ENCODE measurements at places on chromosomes 1 and 21.

DNA sequence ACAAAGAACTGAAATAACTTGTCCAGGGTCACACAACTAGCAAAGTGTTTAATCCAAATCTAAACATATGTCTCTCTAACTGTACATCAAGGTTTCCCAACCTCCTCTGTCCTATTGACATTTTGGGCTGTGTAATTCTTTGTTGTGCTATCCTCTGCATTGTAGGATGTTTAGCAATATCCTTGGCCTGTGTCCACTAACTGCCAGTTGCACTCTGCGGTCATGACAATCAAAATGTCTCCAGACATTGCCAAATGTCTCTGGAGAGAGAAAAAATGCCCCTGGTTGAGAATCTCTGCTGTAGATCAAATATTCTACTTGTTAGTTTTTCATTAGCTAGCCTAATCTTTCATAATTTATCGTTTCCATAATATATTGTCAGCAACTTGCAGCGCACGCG lies 353.4 kb upstream of the NEGR1 start:
- no peak for DNase-seq

- no peak for DNase-seq
Measured at GRCh38 chr1:168223681-168224540, 1.9 kb upstream of the SFT2D2 start.

DNA sequence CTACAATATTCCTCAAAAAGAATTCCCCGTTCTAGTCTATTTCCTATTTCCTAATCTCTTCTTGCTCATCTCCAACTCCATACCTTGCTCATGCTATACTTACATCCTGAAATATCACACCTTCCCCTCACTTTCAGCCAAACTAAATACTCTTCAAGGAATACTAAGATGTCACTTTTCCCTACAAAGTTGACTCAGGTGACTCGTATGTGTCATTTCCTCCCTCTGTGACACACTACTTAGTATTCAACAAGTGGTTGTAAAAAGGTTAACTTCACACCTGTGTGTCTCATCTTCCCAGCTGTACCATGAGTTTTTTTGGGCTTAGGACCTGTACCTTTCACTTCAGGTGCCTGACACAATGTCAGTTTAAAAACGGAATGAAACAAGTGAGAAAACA lies 81.9 kb upstream of the LBR start:
- no peak for DNase-seq

- no peak for DNase-seq
Measured at GRCh38 chr1:16116625-16117024, 39.2 kb downstream of the EPHA2 start.

- DNase-seq = no peak
Measured at GRCh38 chr21:31897311-31897710, 24.5 kb downstream of the HUNK start.

DNA sequence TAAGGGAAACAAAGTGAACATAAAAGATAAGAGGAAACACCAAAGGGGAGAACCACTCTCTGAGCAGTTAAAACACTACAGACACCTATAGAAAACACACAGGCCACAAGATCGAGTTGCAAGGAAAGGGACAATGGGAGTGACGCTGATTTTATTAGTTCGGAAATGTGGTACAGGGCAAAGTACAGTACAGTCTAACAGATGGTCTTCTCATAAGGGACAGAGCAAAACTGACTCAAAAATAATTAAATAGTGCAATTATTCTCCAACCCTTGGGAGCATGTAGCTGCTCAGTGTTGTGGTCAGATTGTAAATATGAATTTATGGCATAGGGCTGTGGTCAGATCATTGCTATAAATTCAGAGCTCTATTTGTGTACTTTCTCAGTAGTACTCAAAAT lies 352.0 kb downstream of the USH2A start:
- no peak for DNase-seq

DNA sequence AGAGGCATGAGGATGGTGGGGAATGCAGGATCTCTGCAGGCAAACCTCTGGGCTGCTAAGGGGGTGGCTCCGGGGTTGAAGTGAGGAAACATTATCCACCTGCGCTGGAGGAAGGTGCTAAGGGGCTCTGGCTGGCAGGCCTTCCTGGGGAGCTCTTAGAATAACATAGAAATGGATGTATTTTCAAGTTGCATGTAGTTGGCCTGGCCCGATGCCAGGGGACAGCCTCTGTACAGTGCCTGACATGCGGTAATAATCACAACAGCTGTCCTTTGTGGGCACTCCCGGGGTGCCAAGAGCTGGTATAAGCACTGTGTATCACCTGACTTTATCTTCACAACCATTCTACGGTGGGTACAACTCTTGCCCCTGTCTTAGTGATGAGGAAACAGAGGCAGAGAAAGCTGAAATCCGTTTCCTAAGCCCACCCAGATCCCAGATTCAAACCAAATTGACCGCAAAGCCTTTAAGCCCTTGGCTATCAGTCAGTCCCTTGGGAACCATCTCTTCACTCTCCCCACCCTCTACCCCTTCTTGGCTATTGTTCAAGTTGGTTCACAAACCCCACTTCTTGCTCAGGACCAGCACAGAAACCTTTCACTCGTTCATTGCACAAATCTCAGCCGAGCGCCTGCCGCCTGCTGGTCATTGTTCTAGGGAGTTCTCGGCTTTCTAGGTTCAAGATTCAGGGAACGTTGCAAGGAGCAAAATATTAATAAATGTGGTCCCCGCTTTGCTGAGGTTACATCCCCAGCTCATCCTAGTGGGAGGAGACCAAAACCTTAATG lies 30.9 kb downstream of the PADI4 start:
- DNase-seq = no peak

DNA sequence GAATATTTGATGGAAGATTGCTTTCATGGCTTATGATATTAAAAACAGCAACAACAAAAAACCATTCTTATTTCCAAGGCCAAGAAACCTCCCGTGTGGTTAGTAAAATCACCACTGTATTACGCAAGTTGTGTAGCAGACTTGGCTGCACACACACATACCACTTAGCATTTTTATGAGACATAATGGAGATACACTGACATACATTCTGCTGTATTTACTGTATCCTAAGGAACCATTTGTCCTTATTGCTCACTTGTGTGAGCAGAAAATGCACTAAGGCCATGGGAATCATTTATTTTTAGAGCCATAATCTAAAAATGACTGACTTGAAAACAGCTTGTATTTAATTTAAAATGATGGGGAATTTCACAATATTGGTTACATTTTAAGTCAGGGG lies 584 bp upstream of the C1orf141 start:
- no peak for DNase-seq

GRCh38 chr1:54053745-54054437 lies 483 bp downstream of the TCEANC2 start:
- no peak for DNase-seq

DNA sequence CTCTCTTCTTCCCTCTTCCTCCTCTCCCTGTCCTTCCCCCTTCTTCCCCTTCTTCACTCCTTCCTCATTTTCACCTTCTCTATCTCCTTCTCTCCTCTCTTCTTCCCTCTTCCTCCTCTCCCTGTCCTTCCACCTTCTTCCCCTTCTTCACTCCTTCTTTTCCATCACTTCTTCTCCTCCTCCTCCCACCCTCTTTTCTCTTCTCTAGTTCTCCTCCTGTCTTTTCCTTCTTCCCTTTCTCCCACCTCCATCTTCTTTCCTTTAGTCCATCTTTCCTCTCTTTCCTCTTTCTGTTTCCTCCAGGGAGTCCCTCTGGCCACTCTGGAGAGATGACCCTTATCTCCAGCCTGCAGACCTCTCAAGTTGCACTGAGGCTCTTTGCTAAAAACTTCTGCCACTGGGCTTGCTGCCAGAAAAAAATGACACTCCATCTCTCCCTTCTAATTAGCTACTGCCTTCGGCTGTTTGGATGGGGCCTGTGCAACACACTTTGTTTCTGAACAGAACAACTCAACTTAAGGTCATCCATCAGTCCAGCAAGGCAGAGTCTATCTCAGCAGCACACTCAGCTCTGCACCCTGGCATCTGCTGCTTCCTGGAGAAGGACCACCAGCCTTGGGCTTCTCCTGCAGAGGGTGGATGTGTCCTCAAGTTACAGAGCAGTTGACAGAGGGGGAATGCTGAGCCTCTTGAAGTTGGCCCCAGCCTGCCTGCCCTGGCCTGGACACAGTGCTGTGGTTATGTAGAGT lies 538.8 kb downstream of the MATN1 start:
- DNase-seq = no peak

GRCh38 chr1:114113411-114114184 lies 40.1 kb downstream of the SYT6 start:
- no peak for DNase-seq

DNA sequence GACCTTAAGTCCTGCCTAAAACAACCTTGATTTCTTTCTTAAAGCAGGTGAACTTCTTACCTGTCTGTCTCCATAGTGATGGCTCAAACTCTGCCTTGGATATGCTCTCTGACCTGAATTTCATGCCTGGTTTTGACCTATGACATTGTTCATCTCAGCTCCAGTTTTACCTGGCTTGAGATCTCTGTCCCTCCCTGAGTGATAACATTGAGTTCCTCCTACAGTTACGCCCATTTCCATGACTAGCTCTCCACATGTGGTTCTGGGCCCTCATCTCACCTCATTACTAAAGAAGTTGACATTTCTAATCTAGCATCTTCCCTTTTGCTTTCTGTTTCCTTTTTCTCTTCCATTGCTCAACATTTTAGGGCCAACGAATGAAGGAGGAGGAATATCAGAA lies 233.1 kb downstream of the HHIPL2 start:
- DNase-seq = no peak

DNA sequence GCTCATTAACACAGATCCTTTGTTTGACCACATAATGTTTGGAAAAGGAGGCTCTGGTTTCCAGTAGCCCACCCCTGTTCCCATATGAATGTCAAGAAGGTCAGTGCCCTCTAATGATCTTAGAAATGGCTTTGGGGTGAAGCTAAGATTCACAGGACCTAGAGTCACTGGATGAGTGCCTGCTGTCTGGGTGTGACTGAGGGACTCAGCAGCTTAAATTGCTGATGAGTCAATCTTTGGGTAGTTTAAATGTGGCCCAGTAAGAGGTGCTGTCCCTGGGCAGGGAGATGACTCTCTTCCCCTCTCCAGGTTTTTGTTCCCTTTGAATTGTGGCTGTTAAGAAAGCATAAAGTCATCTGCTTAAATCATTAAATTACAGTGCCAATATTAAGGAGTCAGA lies 50.6 kb downstream of the L1TD1 start:
- DNase-seq = no peak

DNA sequence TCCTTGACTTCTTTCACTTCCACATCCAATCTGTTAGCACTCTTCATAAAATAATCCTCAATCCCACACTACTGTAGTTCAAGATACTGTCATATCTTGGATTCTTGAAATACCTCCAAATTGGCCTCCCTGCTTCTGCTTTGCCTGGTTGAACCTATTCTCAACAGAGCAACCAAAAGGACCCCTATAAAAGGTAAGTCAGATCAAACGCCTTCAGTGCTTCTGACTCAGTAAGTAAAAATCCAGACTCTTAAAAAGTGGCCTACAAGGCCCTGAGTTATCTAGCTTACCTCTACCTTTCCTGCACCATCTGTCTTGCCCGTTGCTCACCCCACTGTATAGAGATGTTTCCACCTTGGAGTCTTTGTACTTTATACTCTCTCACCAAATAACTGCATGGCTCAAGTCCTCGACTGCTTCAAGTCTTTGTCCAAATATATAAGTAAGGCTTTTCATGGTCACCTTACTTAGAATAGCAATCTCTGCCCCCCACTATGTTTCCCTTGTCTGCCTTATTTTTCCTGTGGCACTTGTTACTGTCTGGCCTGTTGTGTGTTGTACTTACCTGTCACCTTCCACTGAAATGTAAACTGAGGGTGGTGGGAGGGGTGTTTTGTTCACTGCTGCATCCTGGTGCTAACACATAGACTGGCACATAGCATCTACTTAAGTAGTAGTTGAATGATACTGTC lies 5.1 kb upstream of the PIGV start:
- no peak for DNase-seq

Measured in activated CD4-positive, CD25-positive, alpha-beta regulatory T cell (primary cell).